ENCODE measurements at places on chromosomes 7 and 10.

- DNase-seq = peak; percentile 86
Observed at GRCh38 chr10:25934621-25935139, 651 bp downstream of the MYO3A start.

DNA sequence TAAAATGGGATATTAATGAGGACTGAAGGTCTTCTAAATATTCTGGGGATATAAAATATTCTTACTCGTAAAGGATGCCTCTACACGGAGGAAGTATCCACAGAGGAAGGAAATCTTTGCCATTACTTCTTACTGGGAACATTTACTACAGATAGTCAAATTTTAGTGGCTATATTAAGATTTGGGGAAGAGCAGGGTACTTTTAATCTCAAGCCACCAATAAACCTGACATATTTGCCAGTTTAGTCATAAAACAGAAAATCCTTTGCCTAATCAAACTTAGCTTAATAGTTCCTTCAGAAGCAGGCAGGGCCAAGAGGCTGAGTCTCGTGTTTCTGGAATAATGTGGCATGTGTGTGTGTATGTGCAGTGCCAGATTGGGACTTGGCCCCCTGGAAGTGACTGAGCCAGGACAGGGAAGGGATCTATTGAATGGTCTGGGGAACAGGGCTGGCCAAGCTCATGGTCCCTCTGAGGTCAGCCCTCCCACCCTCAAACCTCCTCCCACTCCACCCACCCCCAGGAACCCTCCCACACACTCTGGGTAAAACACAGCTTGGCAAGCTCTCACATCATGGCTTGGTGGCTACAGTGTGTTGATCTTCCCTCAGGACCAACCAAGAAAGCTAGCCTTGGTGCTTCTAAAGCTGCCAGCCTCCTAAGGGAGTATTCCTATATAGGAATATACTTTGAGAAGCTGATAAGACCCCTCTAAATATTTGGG is 1.6 kb upstream of the PIK3CG start:
- DNase-seq = no peak

- no peak for DNase-seq
Observed at GRCh38 chr10:84308481-84309304, 19.7 kb upstream of the CCSER2 start.

DNA sequence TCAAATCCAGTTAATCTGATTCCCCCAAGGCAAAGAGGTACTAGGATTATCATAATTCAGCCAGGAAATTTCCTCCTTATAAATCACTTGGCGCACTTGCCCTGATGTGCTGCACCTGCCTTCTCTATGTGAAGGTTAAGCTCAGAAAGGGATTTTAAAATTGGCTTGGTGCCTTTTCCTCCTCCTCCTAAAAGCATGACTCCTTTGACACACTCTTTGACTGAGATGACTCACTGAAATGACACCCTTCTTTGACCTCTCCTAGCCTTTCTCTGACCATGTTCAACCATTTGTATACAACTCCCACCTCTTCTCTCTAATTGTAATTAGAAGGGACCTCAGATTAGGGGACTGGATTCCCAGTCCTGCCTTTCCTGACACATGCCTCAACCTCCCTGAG is 46.5 kb downstream of the ABLIM1 start:
- no peak for DNase-seq

- DNase-seq = peak; percentile 68
Observed at GRCh38 chr10:103153302-103154197, 39.5 kb downstream of the NT5C2 start.

GRCh38 chr7:40880581-40880980 is 745.8 kb downstream of the SUGCT start:
- no peak for DNase-seq

- no peak for DNase-seq
Observed at GRCh38 chr10:14623931-14624330, 150.8 kb downstream of the FAM107B start.
